ENCODE measurements at places on chromosomes 1 and 21.
A peak's percentile ranks its signal among the peaks of the same experiment; 100 is the strongest.

GRCh38 chr1:160260406-160261382, 1.7 kb downstream of the DCAF8 start:
- no peak for DNase-seq

GRCh38 chr1:178541829-178542553, 29.1 kb downstream of the TEX35 start:
- peak; percentile 73 for DNase-seq

DNA sequence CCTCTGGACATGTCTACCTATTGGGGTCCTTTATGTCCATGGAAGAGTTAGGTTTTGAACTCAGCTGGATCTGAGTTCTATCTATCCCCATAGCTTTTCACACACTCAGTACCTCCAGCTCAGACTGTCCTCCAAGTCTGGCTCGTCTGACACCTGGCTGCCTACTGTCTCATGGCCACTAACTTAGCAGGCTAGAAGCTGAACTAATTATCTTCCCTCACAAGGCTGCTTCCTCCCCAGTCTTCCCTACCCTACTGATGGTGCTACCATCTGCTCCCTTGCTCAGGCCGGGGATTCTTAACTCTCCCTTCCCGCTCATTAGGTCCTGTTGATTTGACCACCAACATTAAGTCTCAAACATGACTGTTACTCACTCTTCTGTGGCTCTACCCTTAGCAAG, 13.4 kb downstream of the VANGL2 start:
- DNase-seq, result no peak

DNA sequence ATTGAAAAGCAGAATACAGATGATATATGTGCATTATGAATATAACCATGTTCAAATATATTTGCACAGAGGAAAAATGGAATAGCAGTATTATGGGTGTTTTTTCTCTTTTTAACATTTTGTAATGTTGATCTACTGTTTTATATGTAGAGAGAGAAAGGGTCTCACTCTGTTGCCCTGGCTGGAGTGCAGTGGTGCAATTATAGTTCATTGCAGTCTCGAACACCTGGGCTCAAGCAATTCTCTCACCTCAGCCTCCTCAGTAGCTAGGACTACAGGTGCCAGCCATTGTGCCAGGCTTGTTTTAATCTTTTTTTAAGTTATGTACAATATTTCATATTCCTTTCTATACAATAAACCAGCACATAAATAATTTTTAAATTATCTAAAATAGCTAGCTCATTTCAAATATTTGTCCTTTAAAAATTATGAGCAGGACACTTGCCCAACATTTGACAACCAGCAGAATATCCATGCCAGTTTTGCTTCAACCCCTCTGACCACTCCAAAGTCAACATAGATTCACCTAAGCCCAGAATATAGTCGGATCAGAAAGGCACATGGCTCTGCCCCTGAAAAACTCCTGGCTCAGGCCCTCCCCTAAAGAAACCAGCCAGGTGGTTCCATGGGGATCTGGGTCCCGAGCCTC, 29.8 kb downstream of the ZNF281 start:
- DNase-seq, result no peak

GRCh38 chr1:201505503-201505890, 1.4 kb downstream of the CSRP1 start:
- no peak for DNase-seq

DNA sequence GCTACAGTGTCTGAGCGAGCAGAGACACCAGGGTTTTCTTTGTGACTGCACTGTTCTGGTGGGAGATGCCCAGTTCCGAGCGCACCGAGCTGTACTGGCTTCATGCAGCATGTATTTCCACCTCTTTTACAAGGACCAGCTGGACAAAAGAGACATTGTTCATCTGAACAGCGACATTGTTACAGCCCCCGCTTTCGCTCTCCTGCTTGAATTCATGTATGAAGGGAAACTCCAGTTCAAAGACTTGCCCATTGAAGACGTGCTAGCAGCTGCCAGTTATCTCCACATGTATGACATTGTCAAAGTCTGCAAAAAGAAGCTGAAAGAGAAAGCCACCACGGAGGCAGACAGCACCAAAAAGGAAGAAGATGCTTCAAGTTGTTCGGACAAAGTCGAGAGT, 2.7 kb downstream of the ZBTB18 start:
- DNase-seq, result no peak

GRCh38 chr1:29956349-29957030, 720.2 kb downstream of the PTPRU start:
- DNase-seq, result no peak

GRCh38 chr1:29239142-29239541, 2.8 kb downstream of the PTPRU start:
- no peak for DNase-seq

GRCh38 chr1:55305735-55306134, 90.6 kb upstream of the USP24 start:
- no peak for DNase-seq
